ENCODE measurements at places on chromosomes 2 and 18. TPM values are rescaled to one million over a fixed set of nuclear protein-coding genes. Genes with fewer than 3 reads are reported as not detected.

GRCh38 chr2:145258903-145259579, 739.1 kb upstream of the ZEB2 start:
- DNase-seq = peak; percentile 4

GRCh38 chr2:95004711-95005110, 20.8 kb upstream of the MAL start:
- DNase-seq = no peak

DNA sequence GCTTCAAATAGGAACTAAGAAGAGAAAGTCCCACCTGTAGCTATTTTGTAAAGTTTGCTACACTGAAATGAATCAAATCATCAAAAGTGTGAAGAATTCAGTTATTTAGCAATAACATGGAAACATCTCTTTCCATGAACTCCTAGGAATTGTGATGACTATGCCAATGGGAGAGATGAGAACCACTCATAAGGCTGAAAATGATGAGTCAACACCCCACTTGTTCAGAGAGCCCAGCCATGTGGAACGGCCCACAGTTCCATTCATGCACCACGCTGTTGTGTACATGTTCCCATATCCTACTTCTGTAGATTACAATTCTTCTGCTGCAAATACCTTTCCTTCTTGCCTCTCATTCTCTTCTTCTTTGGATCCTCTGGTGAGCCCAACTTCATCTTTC, 645.5 kb upstream of the ID2 start:
- no peak for DNase-seq

The CLEC4F gene
- total RNA-seq = not detected

Data from activated naive CD4-positive, alpha-beta T cell treated with anti-CD3 and anti-CD28 coated beads for 36 hours (primary cell).